ENCODE measurements at places on chromosomes 16 and 17.
A peak's percentile ranks its signal among the peaks of the same experiment; 100 is the strongest.

GRCh38 chr17:38920374-38921291 is 4.8 kb upstream of the LASP1NB start:
- no peak for DNase-seq

DNA sequence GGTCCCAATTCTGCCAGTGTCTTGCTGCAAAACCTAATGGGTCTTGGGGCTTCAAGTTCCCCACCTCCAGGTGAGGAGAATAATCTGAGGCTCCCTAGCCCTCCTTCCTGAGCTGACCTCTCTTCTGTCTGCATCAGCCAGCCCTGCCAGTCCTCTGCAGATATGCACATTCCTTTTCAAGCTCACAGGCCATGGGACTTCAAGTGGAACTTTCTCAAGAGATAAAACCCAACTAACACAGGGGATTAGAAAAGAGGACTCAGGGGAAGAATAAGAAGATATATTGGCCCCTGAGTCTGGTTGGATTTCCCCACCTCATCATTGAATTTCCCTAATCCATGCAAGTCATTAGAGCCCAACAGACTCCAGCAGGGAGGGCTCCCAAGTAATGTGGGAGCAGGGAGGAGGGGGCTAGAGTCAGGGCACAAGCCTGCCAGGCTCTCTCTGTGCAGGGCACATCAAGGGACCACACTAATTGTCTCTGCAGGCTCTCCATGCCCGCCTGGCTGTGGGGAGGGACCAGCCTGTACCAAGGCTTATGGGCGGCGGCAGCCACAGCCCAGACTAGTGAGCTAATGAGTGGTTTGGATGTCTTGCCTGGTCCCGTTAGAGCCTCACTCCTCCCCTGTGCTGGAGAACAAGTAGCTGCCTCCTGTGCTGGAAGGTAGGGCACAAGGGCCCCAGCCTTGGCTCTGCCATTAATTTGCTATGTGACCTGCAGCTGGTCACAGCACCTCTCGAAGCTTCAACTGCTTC is 1.2 kb downstream of the KRT14 start:
- DNase-seq, result no peak

DNA sequence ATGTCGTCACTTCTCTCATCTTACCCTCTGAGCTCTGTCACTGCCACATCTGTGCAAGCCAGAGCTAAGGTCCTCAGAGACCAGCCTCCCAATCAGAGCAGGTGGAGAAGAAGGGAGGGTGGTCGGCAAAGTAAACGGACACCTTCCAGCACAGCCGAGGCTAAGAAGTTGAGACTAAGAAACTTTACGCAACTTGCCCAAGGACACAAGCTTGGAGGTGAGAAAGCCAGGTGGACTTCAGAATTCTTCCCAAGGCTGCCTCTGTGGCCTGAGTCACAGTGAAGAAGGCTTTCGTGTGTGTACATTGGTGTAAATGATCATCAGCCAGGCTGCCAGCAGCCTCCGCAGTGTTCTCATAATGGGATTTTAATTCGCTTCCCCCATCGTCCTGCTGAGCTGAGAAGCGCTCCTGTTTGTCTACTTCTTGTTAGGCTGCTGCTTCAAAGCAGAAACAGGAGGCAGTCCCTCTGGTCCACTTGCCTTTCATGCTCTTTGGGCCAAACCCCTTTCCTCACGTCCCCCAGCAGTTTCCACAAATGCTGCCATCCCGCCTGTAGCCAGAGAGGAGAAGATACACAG is 125.0 kb upstream of the RPL38 start:
- no peak for DNase-seq

DNA sequence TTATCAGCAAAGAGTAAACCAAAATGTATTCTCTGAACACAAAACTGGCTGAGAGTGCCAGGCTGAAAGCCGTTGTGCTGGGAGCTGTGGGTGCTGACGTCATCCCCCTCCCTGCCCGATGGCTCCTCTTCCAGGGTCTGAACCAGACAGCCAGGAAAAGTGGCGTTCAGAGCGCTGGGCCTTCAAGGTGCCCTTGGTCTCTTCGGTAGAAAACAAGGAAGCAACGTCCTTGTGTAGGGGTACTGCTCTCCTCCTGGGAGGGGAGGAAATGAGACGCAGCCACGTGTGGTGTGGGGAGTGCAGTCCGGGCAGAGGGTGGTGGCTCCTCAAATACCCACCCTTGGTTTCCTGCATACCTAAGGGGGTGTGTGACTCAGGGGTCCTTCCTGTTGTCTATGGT is 394.7 kb downstream of the SEC14L1 start:
- DNase-seq, result no peak

GRCh38 chr16:35744726-35745125 is 2285.3 kb downstream of the TP53TG3F start:
- DNase-seq, result no peak

- DNase-seq, result no peak
Measured at GRCh38 chr17:44996304-44996703, 28.2 kb upstream of the C1QL1 start.

GRCh38 chr17:18037486-18037885 is 1.5 kb downstream of the ATPAF2 start:
- DNase-seq, result no peak

DNA sequence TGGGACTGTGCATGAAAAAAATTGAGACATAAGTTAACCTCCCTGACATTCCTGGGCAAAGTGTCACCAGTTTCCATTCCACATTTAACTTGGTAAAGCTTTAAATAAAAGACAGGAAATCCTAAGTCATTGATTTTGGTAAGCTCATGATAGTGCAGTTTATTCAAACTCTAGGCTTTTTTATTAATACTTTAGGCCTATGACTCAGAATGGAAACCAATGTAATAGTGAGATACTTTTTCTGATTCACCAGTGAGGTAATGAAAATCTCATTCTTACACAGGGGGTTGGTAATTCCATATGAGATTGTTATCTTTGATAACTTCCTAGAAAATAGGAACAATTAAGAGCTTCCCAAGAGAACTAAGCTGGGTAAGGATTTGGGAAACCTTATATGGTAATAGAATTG is 91.1 kb downstream of the NLK start:
- no peak for DNase-seq

DNA sequence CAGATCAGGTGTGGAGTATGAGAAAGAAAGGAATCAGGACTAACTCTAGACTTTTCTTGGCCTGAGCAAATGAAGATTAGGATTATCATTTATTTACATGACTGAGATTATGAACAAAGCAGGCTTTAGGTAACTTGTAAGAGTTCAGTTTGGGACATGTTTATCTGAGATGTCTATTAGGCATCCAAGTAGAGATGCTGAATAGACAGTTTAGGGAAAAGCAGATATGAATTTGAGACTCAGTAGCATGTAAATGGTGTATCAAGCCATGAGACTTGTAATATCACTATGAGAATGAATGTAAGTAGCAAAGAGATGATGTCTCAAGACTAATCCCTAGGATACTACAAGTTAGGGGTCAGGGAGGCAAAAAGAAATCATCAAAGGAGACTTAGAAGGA is 8.6 kb upstream of the HS3ST2 start:
- no peak for DNase-seq

- no peak for DNase-seq
Measured at GRCh38 chr16:63385714-63386432, 1349.6 kb upstream of the CDH8 start.

DNA sequence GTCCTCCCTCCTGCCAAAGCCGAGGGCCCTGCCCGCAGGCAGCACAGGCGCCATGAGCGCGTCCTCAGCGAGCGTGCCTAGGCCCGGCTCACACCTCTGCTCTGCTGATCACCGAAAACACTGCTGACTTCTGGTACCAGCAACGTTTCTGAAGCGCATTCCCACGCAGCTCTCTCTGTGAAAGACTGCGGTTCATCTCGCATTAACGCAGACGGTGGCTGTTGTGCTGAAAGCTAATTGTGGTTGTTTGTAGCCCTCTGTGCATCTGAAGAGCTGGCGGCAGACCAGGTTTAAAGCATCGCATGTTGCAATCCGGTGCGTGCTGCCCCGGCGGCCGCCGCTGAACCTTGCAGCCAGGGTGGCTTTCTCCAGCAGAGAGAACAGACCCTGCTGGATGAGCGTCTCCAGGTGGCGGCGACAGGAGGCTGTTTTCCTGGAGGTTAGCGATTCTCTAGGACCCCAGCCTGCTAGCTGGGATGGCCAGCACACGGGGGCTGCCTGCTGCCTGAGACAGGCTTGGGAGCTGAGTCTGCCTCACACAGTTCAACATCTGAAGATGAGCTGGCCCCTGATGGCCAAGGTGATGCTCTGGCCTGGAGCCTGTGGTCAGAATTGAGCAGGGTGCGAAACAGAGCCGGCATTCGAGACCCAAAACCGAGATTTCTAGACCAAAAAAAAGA is 49.8 kb upstream of the CHMP6 start:
- no peak for DNase-seq

GRCh38 chr17:347309-347899 is 5.2 kb downstream of the RPH3AL start:
- no peak for DNase-seq

DNA sequence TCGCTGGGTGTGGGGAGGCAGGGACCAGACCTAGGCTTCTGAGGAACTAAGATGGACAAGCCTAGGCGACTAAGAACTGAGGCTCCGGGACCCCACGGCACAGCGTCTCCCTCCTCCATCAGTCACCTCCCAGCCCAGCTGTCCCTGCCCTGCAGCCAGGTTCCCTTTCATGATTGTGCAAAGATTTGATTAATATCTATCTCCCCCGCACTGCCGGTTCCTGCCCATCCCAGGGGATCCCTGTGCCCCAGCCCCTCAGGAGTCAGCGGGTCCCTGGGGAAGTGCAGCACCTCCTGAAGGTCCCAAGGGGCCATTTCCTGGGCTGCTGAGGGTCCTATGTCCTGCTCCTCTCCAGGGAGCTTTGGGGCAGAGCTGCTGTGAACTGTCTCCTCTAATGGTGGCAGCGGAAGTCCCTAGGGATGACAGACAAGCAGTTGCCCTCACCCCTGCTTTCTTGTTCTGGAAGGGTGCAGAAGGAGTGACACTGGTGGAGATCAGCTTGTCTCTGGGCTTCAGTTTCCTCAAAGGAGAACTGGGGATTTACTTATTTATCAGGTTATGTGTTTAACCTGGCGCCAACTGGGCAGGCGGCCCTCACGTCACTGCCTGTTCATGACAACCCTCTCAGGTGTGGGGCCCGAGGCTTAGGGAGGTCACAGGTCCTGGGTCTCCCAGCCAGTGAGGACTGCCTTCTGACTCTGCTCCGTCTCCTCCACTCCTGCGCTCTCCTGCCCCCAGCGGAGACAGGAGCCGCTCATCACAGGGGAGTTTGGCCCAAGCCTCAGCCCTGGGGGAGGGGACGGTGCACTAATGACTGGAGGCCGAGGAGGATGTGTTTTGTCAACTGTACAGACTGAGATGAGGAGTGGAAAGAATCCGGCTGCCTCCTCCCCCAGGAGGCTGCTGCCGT is 1.9 kb upstream of the C16orf74 start:
- DNase-seq, result no peak

GRCh38 chr17:42183741-42184711 is 1.2 kb downstream of the HCRT start:
- peak; percentile 66 for DNase-seq

GRCh38 chr16:49827805-49828438 is 28.0 kb downstream of the ZNF423 start:
- no peak for DNase-seq

GRCh38 chr17:79855331-79856124 is 16.3 kb upstream of the CBX4 start:
- DNase-seq, result no peak

DNA sequence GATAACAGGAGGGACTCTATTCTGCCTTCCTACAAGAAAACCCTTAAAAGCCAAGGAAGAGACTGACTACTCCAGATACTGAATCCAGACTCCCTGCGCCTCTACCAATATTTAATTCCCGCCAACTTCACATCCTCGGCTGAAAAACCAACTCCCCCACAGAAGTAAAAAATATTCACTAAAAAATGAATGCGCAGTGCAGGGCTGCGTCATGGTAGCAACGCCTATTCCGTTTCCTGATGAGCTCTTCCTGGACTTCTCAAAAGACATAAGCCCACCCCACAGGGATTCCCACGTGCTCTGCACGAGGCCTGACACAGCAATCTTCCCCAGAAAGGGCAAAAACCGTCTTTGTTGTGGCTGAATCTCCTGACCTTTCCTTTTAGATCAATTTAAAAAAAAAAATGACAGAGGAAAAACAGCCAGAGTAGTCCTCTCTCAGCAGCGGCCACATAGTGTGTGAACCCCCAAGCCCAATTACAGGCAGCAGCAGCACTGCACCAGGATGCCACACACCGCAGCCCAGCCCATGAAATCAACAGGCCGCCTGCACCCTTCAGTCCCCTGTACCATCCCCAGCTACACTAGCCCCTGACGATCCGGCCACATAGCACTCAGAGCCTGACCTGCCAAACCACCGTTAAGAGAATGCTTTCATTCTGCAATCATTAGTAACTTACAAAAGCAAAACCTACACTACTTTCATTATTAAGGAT is 23.9 kb downstream of the KLHDC4 start:
- no peak for DNase-seq

- no peak for DNase-seq
Measured at GRCh38 chr17:16882243-16882925, 89.5 kb downstream of the TNFRSF13B start.

DNA sequence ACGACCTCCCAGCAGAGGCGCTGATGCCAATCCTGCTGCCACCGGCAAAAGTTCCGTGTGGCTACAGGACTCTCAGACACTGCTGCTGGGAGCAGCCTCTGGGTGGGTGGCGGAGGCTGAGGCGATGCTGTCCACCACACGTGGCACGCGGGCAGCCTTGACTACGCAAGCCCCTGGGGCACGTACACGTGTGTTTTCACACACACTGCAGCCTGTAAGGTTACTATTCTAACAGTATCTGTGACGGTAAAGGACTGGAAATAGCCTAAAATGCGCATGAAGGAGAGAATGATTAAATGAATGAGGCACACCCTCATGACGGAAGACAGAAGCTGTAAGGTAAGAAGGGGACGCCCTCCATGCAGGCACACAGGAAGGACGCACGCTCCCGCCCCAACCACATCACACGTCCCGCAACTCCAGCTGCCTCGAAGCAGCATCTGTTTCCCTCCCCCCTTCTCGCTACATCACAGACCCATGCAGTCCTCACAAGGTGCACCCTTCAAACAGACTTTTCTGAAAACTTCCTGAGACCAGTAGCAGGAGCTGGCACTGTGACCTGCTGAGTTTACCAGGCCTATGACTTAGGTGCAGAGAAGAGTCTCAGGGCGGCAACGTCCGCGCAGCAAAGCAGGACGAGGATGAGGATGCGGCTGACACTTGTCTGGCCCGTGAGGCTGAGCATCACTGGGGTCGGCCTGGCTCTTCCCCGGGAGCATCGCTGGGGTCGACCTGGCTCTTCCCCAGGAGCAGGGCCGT is 28.7 kb upstream of the FASN start:
- peak; percentile 43 for DNase-seq

DNA sequence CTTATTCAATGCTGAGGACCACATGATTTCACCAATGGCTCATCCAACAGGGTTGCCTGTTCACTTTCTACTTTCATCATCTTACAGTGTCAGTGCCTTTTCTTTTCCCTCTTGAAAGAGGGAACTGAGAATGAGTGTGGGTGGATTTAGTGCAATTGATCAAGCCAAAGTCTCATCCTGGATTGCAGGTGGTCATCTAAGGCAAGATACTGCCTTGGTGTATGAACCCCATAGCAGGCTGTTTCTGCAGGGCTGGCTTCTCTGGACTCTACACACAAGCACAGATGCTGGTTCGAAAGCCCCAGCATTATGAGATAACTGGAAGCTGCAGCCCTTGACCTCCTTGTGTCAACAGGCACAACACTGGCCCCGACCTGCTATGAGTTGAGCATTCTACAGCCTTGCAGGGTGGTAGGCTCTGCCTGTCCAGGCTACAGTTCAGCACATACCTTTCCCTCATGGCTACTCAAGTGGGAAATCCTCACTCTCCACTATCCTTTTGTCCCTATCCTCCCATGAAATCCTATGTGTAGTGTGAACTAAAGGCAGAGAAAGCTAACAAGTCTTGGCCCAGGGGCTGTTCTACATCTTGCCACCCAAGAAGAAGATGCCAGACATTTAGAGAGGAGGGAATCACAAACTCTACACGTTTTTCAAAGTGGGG is 358.7 kb downstream of the SLC39A11 start:
- DNase-seq, result no peak

Data from stimulated activated CD4-positive, alpha-beta T cell treated with anti-CD3 and anti-CD28 coated beads, Interleukin-12 subunit alpha, Interleukin-12 subunit beta, amount 100 ng/mL, for 48 hours (primary cell).